Placental pericyte (primary cell): ENCODE measurements at places on chromosomes 16 and 17. TPM values are rescaled to one million over a fixed set of nuclear protein-coding genes. Genes with fewer than 3 reads are reported as not detected.

The ODAD4 gene
- total RNA-seq, result 0.57 and 1.3 TPM in 2 replicates

The MYH2 gene
- not detected in 2 replicates for total RNA-seq

The GCGR gene
- not detected in 2 replicates for total RNA-seq

The GAA gene
- total RNA-seq, result 12.3 and 54.7 TPM in 2 replicates

The CBX8 gene
- 5.3 and 9.4 TPM in 2 replicates for total RNA-seq

The CHST4 gene
- total RNA-seq, result not detected in 2 replicates

The KRTAP17-1 gene
- not detected in 2 replicates for total RNA-seq

The CHAD gene
- total RNA-seq, result not detected in 2 replicates

The KRTAP1-1 gene
- total RNA-seq, result not detected in 2 replicates

The SLC5A2 gene
- total RNA-seq, result not detected in 2 replicates

The SEZ6L2 gene
- total RNA-seq, result 7.3 and 17.7 TPM in 2 replicates

The TEKT5 gene
- total RNA-seq, result under 0.01 TPM in 1 of 2 replicates, not detected in the other

The ACSM2A gene
- total RNA-seq, result not detected in 2 replicates

The HSD3B7 gene
- total RNA-seq, result 7.0 and 37.9 TPM in 2 replicates

The OTOA gene
- total RNA-seq, result not detected in 2 replicates

The MLLT6 gene
- total RNA-seq, result 16.9 and 25.3 TPM in 2 replicates

The ST6GALNAC1 gene
- total RNA-seq, result not detected in 2 replicates

The MYBBP1A gene
- total RNA-seq, result 75.5 and 93.6 TPM in 2 replicates

The CHST6 gene
- under 0.01 and 0.14 TPM in 2 replicates for total RNA-seq

The TMEM238L gene
- total RNA-seq, result not detected in 2 replicates

The PLXDC1 gene
- 0.22 TPM in 1 of 2 replicates, not detected in the other for total RNA-seq

The GFAP gene
- 0.57 and 1.1 TPM in 2 replicates for total RNA-seq

The KRT27 gene
- total RNA-seq, result not detected in 2 replicates

The ZNF267 gene
- total RNA-seq, result 10.5 and 17.3 TPM in 2 replicates

The MT1A gene
- total RNA-seq, result not detected in 2 replicates

The TMEM204 gene
- total RNA-seq, result 9.6 and 39.7 TPM in 2 replicates

The CORO1A gene
- total RNA-seq, result 2.0 and 3.3 TPM in 2 replicates

The LPO gene
- 0.22 TPM in 1 of 2 replicates, not detected in the other for total RNA-seq

The LHX1 gene
- not detected in 2 replicates for total RNA-seq

The ATPAF2 gene
- 10.7 and 14.7 TPM in 2 replicates for total RNA-seq

The ZNF385C gene
- total RNA-seq, result not detected in 2 replicates
